ENCODE measurements at places on chromosomes 5 and 9.

DNA sequence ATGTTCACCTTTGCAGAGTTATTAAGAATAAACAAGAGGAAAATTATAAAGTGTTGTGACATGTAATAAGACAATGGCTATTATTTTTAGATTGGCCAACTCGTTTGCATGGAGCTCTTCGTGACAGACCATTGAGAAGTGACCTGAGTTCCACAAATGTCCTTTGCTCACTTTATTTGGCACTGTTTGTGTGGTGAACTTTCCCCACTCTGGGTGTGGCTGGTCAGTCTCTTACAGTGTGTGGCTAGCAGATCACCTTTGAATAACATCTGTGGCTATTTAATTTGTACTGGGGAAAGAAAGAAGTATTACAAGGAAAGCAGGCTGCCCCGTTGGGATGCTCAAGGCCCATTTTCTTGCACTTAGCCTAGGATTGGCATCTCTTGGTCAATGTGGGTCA is 274.1 kb upstream of the WWC1 start:
- no peak for DNase-seq

- DNase-seq, result no peak
Observed at GRCh38 chr5:172706796-172707195, 64.2 kb downstream of the DUSP1 start.

DNA sequence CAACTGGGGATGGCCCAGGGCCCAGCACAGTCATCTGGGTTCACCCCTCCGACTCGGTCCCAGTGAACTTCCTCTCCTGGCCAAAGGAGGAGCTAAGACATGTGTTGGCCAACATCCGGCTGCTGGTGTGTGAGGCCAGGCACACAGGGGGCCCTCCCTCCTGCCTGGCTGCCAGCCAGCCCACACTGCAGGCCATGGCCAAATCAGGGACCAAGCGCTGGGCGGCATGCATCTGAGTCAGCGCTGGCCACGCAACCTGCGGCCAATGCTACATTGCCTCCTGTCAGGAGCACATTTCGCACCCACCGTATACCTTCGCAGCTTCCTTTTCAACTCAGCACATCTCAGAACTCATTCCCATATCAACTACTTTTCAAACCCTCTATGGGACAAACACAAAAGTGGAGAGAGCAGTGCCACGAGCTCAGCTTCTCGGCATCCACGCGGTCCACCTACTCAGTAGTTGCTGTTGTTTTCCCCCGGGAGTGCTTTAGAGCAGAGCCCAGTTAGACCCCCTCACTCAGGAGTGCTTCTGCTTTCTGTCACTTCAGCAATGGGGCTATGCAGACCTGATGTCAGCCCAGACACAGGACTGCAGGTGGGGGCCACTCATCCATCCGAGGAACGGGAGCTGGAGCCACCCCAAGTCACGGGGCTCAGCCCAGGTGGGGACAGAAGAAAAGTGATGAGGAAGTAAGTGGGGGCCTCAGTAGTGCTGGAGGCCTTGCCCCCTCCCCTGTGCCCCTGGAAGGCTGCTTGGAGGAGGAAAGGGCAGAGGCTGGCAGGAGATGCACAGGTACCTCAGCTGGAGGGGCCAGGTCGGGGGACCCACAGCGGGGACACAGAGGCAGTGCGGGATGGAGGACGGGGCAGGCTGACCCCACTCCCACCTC is 13.9 kb downstream of the NINJ1 start:
- no peak for DNase-seq

DNA sequence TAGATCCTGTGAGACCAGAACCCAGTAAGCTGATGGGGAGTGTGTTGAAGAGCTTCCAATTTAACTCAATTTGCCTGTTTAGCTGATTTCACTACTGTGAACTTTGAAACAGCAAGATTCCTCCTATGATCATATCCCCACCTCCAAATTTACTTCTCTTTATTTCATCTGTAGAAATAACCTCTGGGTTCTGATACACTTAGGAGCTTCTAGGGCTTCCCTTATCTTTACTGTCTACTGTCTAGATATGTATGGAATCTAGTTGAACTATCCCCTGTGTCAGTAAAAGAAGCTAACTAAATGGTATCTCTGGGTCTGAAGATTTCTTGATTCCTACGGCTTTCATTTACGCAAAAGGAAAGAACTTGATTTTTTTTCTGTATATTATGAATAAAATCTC is 116.8 kb downstream of the GCNT1 start:
- DNase-seq, result no peak

- no peak for DNase-seq
Observed at GRCh38 chr5:111774525-111774924, 17.5 kb upstream of the NREP start.

DNA sequence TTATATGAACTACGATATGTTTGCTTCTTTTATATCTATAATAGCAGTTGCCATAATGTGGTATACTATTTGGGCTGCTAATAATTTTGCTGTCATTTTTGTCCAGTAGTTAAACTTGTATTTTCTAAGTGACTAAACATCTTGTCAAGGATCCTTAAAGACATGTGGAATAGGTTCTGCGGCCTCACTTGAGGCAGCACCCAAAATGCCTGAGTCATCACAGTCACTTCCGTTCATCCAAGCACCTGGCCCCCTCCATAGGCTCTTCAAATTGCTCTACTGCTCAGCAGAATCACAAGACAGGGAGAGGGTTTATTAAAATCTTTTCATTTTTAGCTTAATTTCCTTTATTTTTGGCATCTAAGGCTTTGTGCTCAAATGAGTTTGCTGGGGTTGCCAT is 259.1 kb downstream of the AOPEP start:
- DNase-seq, result no peak

DNA sequence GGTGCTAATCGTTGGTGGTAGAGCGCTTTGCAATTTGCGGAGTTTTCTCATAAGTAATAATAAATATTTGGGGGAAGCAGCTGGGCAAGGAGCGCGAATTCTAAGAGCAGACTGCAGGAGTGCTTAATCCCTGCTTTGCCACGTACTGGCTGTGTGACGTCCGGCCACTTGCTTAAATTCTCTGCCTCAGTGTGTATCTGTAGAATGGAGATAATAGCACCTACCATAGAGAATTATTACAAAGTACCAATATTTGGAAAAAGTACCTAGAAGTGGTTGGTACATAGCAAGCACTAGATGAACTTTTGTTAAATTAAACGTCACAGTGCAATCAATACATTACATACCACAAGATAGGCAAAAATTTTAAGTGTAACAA is 598 bp upstream of the TMED7 start:
- DNase-seq, result no peak

GRCh38 chr9:77807281-77807683 is 159.2 kb upstream of the GNA14 start:
- no peak for DNase-seq

GRCh38 chr5:123571927-123572326 is 60.0 kb downstream of the CSNK1G3 start:
- no peak for DNase-seq

- no peak for DNase-seq
Observed at GRCh38 chr5:74685979-74686631, 1.1 kb downstream of the HEXB start.

DNA sequence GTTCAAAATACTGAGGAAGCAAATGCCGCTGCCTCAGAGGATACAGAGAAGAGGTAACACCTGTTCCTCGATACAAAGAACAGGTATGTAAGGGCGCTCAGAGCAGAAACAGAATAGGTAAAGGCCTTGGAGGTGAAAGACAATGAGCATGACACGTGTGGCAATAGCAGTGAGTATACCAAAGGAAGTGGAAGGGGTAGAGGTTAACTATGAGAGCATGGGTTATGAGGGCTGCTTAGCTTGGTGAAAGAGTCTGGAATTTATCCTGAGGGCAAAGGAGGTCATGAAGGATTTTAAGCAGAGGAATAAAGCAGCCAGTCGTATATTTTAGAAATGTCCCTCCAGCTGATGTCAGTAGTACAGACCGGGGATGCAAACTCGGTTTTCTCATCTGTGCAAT is 269.8 kb upstream of the ZNF462 start:
- no peak for DNase-seq

GRCh38 chr5:151906246-151906645 is 18.4 kb downstream of the GLRA1 start:
- DNase-seq, result peak; percentile 36

DNA sequence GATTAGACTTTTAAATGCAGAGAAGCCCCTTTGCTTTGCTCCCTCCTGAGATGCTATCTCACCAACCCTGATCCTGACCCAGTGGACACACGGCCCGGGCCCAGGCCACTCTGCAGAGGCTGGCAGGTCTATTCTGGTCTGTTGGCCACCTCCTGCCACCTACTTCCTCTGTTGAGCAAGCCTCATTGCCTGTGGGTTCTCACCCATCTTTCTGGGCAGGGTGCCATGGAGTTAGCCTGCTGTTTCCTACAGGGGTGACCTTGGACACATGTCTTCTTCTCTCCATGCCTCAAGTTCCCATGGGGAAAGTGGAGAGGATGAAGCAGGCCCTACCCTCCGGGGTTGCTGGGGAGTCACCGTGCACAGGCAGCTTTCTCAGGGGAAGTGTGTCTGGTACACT is 266.2 kb upstream of the IRX1 start:
- no peak for DNase-seq

GRCh38 chr5:120794121-120794520 is 330.0 kb downstream of the PRR16 start:
- DNase-seq, result no peak

GRCh38 chr5:135466178-135467050 is 14.3 kb upstream of the TIFAB start:
- peak; percentile 54 for DNase-seq

DNA sequence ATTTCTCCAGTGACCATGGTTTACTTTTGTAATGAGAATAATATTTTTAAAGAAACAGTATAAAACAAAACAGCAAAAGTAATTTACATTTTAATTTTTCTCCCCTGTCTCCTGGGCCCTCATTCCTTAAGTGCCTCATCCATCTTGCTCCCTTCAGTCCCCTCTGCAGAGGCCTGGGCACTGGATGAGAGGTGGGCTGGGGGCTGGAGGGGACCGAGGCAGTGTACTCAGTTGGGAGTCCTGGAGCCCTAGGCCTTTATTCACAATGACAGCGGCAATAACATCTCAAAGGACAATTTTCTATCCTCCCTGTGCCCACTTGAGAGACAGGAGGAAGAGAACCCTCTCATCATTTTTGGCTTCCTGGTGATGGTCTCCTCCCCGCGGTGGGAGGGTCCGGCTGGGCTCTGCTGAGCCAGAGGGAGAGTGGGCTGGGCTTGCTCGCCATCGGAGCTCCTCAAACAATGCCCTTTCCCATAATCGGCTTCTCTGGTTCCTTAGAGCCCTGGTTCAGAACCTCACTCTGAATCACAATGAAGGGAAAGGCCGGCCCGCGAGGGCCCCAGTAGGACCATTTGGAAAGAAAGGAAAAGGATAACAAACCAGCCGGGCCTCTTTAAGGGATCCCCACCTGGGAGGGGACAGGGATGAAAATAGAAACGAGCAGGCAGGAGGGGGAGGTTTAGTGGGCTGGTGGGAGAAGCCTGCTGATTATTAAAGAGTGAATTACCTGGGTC is 9.7 kb upstream of the SMIM32 start:
- DNase-seq, result no peak

GRCh38 chr5:116905885-116906284 is 331.3 kb upstream of the SEMA6A start:
- DNase-seq, result no peak

DNA sequence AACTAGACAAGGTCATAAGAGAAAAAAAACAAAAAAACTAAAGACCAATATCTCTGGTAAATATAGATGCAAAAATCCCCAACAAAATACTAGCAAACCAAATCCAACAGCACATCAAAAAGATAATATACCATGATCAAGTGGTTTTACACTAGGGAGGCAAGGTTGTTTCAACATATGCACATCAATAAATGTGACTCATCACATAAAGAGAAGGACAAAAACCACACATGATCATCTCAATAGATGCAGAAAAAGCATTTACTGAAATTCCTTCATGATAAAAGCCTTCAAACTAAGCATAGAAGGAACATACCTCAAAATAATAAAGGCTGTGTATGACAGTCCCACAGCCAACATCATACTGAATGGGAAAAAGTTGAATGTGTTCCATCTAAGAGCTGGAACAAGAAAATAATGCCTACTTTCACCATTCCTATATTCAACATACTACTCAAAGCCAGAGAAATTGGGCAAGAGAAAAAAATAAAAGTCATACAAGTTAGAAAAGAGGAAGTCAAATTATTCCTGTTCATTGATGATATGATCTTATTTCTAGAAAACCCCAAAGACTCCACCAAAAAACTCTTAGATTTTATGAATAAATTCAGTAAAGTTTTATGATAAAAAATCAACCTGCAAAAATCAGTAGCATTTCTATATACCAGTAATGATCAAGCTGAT is 72.2 kb upstream of the FAM169A start:
- no peak for DNase-seq

GRCh38 chr5:78597974-78598371 is 50.6 kb downstream of the LHFPL2 start:
- no peak for DNase-seq

- DNase-seq, result no peak
Observed at GRCh38 chr5:169686137-169686536, 49.1 kb downstream of the DOCK2 start.

DNA sequence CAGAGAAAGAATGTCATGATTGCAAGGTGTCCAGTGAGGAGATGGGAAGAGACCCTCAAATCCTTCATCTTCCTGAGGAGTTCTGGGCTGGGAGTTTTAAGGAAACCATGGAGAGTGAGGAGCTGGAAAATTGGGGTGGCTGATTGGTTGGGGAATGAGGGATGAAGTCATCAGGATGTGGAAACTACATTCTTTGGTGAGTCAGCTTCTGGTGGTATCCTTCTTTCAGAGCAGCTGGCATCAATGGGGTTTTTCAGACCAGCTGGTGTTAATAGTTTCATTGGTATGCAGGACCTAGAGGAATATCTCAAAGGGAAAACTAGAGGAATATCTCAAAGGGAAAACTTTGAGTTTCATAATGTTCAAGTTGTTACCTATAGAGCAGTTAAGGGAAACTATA is 45.2 kb downstream of the RNF180 start:
- DNase-seq, result no peak

GRCh38 chr9:84141741-84142370 is 161.3 kb downstream of the RMI1 start:
- peak; percentile 80 for DNase-seq

DNA sequence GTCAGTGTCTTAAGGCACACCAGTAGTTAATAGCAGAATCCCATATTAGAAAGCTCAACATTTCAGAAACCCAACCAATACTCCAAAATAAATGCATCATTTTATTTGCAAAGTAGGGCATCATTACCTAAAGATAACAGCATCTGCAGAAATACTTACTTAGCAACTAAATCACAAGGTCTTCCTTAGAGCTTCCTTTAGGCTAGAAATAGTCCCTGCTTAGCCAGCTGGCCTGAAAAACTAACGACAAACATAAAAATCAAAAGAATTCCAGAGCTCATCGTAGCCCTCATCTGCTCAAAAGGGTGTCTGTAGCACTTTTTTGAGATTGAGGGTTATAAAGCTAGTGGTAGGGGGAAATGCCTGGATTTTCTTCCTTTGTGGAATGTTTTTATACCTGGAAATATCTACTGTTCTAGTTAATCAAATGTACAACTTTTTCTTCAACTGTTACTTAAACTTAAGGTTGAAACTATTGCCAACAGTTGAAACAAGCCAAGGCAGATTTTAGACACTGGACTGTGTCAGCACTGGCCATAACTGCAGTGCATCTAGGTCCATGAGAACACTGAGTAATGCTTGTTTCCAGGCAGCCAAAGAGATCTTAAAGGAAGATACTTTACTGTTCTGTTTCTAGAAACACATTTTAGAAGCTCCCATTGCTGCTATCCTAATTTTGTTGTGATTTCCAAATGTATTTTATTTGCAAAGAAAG is 129.4 kb upstream of the RASA1 start:
- no peak for DNase-seq
